ENCODE measurements at places on chromosomes 12 and 14.

DNA sequence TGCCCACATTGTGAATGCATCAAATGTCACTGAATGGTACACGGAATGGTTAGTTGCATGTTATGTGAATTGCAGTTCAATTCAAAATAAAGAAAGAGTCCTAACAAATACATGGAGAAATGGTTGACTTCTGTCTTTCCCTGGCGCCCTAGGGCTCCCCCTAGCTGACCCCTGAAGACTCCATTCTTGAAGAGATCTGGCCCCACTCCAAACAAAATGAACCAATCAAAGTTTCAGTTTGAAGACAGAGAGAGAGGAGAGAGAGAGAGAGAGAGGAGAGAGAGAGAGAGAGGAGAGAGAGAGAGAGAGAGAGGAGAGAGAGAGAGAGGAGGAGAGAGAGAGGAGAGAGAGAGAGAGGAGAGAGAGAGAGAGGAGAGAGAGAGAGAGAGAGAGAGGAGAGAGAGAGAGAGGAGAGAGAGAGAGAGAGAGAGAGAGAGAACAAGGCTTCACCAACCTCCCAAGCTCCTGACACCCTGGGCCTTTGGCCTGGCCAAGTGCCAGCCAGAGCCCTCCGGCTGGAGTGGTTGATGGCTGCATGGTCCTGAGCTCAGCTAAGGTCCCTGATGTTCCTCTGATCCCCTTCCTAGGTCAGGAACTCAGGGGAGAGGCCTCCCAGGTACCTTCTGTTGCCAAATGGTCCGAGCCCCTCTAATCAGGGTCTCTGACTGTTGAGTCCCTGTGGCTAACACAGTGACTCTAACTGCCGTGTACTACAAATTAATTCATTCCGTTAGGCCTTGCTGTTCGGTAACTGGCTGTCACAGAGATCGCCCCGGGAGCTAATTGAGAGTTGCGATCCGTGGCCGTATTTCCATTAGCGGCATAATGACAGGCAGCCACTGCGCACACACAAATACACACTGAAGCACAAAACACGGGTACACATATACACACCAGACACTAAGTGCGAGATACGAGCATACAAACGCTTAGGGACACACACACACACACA, 188.8 kb downstream of the ESRRB start:
- no peak for DNase-seq

DNA sequence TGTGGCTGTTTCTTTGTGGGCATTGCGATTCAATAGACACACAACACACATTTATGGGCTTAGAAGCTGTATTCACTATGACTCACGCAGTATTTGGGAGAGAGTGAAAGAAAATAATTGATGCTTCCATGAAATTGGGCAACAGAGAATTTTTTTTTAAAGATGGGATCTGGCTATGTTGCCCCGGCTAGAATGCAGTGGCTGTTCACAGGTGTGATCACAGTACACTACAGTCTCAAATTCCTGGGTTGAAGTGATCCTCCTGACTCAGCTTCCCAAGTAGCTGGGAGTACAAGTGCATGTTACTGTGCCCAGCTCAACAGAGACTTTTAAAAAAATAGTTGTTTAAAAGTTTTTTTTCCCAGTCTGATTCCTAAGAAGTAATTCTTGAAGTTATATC, 146.3 kb downstream of the APAF1 start:
- no peak for DNase-seq

- DNase-seq: no peak
Measured at GRCh38 chr14:81767266-81767995, 233.8 kb upstream of the SEL1L start.

- no peak for DNase-seq
Measured at GRCh38 chr12:64610079-64610659, at the start of gene RASSF3. Gene RASSF3 (plus strand): TSS chr12:64610495. CDS start chr12:64610633, 138 bp downstream.
